ENCODE measurements at places on chromosomes 7 and 10.

DNA sequence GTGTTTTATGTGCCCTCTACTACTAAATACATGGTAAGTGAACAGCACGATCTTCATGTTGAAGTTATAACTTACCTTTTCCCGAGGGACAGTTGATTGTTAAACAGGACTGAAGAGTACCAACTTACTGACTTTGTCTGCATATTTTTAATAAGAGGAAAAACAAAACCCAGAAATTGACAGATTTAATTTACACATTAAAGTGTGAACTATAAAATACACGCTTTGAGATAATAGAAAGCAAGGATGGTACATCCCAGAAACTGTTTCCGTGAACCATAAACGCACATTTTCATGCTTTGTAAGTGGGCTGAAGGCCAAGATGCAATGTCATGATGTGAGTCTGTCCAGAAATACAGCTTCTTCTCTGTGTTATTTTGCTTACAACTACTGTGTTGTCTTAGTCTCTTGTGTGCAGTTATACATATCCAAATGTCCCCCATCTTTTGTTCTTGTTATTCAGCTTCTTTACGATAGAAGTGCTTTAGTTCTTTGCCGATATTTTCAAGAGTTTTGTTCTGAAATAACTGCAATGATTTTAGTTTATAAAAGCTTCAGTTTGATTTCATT lies 190.1 kb downstream of the MLLT10 start:
- DNase-seq = no peak

DNA sequence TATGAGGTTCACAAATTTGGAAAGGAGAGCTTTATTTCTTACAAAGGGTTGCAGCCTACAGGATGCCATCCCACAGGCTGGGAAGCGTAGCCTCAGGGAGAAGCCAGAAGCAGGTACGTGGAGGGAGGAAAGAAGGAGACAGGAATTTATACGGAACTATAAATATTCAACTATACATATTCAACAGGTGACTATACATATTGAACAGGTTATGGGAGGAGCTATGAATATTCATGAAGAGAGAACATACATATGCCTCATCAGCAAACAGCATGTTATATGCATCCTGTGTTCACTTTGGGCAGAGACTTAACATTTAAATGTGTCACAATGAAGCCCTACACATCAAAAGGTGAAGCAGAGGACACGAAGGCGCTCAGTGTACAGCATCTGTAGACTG lies 40.5 kb upstream of the LMTK2 start:
- no peak for DNase-seq

GRCh38 chr10:11257440-11258090 lies 239.9 kb downstream of the CELF2 start:
- DNase-seq = no peak

DNA sequence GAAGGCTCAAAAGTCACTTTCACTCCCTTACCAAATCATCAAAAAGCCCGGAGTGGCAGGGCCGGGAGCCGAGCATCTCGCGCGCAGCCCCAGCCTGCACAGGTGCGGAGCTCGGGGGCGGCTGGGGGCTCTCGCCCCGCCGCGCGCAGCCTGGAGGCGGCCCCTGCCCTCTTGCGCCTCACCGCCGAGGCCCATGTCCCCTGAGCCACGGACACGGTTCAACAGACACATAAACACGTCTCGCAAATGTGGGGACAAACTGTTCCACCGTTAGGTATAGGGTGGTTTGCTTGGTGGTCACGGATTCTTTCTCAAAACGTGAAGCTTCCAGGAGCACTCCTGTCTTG lies 700 bp downstream of the GSAP start:
- no peak for DNase-seq

GRCh38 chr7:105462765-105463420 lies 59.2 kb downstream of the PUS7 start:
- DNase-seq = no peak

DNA sequence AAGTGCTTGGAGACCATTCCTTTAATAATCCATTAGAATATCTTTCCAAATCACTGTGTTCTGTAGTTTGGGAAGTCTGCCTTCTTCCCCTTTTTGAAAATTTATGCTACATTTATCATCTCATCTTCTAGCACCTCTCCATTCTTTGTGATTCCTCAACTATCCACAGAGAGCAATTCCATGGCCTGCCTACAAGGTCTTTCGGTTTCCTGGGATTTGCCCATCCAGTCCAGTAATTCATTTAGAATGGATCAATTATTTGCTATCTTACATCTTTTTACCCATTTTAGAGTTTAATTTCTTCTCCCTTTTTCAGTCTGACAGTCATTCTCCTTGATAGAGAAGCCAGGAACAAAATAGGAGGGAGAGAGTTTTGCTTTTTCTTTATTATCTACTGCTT lies 179.8 kb downstream of the ST7 start:
- no peak for DNase-seq

GRCh38 chr7:140146574-140146973 lies 30.2 kb downstream of the KDM7A start:
- DNase-seq = no peak

GRCh38 chr7:44615793-44616192 lies 9.4 kb downstream of the OGDH start:
- no peak for DNase-seq

DNA sequence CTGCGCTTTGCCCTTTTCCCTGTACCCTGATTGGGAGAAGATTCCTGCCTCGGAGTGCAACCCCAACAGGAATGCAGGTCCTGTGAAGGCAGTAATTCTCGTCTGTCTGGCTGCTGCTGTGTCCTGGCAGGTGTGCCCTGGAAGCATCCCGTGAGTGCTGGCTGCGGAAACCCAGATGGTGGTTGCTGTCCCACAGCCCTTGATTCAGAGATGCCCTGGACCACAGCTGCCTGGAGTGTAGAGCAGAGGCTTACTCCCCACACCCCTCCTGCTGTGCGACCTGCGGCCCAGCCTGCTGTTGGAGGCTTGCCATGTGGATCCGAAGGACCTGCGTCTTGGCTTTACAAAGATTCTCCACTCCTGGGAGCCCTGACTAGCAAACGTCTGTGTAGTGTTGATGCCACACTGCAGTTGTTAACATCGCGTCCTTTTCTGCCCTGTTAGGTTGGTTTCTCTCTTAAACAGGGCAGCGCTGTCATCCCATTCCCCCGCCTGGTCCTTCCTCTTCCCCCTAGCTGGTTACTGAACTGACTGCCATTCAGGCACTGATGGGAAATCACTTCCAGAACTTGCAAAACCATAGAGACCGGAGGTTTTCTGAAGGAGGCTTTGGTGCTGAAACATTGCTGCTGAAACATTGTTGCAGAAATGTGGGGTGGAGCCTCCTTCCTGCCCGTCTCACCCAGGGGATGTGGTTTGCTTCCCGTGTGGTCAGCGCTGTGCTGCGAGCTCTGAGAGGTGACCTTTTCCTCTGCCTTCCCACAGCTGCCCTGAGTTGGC lies 53.3 kb downstream of the DNAJB6 start:
- DNase-seq = no peak

GRCh38 chr10:72593963-72594362 lies 31.9 kb downstream of the MICU1 start:
- no peak for DNase-seq
